Liver (tissue), 10 donors: ENCODE measurements at places on chromosomes 16 and 17.

DNA sequence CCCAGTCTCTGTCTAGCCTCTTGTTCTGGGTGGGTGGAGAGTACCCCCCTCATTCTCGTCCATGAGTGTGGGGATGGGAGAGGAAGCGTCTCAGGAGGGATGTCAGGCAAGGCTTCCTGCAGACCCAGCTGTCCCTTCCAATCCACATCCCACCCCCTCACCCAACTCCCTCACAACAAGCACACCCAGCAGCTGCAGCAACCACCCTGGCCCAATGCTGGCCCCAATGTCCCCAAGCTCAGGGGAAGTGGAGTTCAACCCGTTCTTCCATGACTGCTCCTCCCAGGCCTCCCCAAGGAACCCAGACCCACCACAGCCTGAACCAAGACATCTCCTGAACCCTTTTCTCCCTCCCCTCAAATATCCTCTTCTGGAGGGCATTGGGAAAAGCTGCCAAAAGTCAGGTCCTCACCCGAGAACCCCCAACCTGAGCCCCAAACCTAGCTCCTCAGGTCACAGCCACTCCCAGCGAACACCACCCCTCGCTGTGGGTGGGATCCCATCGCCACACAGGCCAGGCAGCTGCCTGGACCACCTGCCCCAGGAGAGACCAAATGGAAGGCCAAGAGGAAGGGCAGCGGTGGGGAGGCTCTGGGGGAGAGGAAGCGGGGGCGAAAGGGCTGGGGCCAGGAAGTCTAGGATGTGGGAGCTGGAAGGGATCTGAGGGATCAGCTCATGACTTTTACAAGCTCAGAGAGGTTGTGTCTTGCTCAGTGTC is 47.6 kb downstream of the FZD2 start:
- DNase-seq = no peak

DNA sequence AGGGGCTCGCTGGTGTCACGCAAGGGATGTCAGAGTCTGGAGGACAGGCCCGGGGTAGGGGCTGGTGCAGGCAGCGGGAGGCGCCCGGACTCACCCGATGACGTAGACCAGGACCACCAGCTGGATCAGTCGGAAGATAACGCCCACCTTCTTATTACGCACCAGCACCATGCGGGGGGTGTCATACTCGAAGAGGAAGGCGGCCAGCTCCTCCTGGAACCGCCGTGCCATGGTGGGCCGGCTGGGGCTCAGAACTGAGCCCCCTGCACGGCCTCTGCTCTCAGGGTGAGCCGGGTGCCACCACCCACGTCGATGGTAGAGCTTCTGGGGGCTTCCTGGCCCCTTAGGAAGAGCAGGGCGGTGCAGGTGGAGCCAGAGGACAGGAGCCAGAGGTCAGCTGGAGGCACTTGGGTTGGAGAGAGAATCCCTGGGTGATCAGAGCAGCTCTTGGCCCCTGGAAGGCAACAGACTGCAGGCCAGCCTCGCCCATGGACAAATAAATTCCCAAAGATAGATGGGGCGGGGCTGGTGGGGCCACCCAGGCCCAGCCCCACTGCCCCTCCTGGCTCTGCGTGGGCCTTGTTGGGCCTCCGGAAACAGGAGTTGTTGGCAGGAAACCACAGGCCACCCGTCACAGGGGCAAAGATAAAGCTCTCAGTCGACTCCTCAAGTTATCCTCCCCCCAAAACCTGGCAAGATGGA is at the start of gene P2RX1:
Gene P2RX1, minus strand, starts transcription at position 471 of the 702 bp plus-strand sequence. Its CDS starts 240 bp downstream, at position 231.
- no peak for DNase-seq

DNA sequence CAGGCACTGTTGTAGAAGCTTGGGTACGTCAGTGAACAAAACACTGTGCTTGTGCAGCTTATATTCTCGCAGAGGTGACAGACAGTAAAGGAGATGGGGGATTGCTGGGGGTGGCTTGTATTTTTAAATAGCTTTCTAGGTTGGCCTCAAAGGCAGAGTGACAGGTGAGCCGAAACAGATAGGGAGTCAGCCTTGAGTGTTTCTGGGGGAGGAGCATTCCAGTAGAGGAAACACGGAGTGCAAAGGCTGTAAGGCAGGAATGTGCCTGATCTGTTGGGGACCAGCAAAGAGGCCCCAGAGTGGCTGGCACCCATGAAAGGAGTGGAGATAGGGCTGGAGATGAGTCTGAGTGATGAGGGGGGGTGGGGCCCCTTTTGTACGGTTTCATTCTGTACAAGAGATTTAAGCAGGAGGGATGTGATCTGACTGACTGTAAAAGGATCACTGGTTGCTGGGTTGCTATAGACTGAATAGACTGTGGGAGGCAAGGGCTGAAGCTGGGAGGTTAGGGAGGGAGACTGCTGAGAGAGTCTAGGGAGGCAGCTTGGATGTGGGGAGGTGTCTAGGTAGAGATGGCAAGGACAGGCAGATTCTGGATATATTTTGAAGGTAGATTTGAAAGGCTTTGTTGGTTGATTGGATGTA is 15.2 kb downstream of the NUP93 start:
- no peak for DNase-seq

GRCh38 chr17:35214192-35214591 is 20.0 kb upstream of the SLC35G3 start:
- no peak for DNase-seq

DNA sequence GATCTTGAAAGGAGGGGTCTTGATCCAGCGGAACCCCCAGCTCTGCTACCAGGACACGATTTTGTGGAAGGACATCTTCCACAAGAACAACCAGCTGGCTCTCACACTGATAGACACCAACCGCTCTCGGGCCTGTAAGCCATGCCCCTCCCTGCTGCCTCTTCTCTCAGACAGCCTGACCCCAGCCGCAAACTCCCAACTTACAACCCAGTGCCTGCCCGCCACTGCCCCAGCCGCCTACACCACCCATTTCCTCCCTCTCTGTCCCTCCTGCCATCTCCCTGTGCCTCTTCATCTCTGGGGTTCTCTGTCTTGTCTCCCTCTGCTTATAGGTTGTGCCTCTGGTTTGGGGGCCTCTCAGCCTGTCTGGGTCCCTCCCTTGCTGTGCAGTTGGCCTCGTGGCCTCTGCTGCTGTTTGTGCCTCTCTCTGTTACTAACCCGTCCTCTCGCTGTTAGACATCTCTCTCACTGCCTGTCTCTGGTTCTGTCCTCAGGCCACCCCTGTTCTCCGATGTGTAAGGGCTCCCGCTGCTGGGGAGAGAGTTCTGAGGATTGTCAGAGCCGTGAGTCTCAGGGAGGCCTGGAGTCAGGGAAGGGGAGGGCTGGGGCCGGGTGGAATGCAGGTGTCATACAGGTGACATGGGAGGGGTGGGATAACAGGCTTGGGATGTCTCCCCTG is 9.6 kb downstream of the ERBB2 start:
- no peak for DNase-seq

DNA sequence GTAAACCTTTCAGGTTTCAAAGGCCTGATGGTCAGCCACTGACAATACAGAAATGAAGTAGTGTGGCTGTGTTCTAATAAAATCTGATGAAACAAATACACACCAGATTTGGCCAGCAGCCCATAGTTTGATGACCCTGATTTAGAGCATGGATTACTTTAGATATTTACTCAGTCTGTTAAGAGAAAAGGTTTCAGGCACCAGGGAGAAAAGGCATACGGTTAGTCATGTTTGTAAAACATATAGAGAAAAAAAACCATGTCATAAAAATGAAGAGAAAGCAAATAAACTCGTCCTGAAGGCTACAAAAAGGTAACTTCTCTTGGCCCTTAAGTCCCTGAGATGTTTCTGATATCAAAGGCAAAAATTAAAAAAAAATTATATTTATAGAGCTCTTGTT is 112.1 kb downstream of the ADAMTS18 start:
- DNase-seq = no peak
